Stimulated activated CD8-positive, alpha-beta memory T cell treated with anti-CD3 and anti-CD28 coated beads, Interleukin-7, amount 100 ng/mL, for 4 hours (primary cell): ENCODE measurements at places on chromosomes 7 and 10.

DNA sequence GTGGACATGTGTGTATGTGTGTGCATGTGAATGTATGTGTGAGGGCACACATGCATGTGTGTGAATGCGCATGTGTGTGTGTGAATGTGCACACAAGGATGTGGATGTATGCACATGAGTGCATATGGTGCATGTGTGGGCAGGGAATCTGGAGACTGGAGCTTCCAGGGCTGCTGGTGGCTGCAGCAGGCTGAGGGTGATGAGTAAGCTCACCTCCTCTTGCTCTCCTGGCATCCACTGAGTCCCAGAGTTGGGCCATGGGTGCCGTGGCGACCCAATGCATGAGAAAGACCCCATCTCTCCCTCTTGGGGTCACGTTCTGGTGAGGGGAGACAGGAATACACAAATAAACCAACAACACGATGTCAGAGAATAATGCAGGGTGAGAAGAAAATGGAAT lies 33.3 kb upstream of the COL13A1 start:
- DNase-seq = no peak

DNA sequence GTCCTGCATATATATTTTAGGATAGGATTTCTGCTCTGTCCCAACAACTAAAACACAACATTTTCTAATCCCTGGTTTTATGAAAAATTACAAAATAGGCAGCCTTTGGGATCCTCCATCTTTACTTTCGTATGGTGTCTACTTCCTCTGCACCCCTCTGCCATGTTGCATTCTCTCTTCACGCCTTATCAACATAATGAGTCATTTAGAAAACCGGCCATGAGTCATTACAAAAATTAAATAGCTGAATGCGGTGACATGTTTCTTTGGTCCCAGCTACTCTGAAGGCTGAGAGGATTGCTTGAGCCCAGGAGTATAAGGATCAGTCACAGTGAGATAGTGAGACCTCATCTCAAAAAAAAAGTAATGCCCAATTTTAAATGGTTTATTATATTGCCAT lies 148.1 kb upstream of the CELF2 start:
- no peak for DNase-seq

DNA sequence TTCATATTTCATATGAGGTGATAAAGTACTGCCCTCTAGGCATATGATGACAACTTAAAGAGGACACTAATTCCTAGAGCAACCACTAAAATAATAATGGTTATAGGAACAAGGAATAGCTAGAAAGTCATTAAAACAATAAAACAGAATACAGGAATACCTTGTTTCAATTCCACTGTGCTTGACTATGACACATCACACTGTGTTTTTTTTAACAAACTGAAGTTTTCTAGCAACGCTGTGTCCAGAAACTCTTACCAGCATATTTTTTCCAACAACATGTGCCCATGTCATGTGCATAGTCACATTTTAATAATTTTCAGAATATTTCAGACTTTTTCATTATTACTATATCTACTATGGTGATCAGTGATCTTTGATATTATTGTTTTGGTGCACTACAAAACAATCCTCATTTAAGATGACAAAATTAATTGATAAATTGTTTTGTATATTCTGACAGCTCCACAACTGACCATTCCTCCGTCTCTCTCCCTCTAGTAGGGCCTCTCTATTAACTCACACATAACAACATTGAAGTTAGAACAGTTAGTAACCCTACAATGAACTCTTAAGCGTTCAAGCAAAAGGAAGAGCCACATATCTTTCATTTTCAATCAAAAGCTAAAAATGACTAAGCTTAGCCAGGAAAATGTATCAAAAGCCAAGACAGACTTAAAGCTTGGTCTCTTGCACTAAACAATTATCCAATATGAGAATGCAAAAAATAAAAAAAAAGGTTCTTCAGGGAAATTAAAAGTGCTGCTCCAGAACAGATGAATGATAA lies 85.8 kb downstream of the SNX13 start:
- no peak for DNase-seq

DNA sequence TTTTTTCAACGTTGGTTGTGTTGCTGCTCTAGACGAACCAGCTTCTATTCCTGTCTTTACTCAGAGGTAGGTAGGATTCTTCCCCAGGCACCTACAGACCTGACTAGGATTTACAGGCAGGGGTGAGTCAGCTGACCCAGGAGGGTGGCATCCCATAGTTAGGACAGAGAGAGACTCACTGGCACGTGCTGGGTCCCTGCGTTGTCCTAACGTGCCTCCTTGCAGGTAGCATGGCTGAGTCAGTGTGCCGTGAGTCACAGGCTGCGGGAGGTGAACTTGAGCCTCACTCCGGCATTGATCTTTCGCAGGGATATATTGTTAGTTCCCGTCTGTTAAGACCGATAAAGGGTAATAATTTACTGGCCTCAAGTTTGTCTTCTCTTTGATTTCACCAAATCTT lies 96.5 kb downstream of the PFKFB3 start:
- DNase-seq = no peak

- no peak for DNase-seq
Observed at GRCh38 chr7:98921608-98922372, 43.5 kb downstream of the TRRAP start.

GRCh38 chr7:130346177-130346905 lies 1.7 kb downstream of the CPA5 start:
- DNase-seq = no peak

DNA sequence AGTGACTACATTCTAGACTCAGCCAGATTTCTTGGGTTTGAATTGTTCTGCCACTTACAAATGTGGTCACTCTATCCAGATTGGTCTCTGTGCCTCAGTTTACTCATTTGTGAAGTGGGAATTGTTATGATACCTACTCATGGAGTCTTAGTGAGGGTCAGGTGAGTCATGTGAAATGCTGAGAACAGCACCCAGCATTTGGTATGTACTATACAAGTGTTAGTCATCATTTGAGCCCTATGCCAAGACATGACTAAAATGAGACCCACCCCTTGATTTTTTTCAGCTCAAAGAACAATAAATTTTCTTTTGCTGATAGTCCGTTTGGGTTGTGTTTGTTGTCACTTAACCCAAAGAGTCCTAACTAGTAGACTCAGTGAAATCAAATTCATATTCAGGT lies 92.8 kb downstream of the CHN2 start:
- DNase-seq = no peak

DNA sequence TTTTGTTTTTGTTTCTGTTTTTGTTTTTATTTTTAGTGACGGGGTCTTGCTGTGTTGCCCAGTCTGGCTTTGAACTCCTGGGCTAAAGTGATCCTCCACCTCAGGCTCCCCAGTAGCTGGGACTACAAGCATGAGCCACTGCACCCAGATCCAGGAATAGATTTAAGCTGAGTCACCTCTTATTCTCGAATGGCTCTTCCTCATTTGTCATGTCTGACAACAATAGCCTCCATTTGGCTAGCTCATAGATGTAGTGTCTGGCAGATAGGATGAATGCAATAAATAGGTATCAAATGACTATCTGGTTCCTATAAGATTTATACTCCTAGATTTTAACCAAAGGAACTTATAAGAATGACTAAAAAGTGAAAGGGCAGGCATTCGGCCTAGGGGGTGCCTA lies 172.9 kb downstream of the TMEM26 start:
- DNase-seq = no peak

- no peak for DNase-seq
Observed at GRCh38 chr10:14528450-14528849, 197.7 kb upstream of the FRMD4A start.

GRCh38 chr10:5271526-5271925 lies 74.9 kb downstream of the AKR1C4 start:
- no peak for DNase-seq

GRCh38 chr10:124005091-124005490 lies 88.3 kb downstream of the CHST15 start:
- DNase-seq = no peak

DNA sequence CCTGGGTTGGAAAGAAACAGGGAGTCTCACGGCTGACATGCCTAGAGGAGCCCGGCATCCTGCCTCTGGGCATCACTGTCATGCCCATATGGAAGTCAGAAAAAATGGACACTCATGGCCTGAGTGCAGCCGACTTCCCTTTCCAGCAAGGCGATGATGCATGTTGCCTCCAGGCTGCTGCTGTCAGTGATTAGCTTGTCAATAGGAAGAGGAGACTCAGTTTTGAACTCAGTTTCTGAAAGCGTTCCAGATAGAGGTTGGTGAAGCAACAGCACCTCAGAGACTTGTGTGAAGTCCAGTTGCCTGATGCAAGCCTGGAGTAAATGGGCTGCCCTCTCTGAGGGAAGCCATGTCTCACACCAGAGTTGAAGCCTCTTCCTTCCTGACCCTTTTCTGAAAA lies 148.4 kb downstream of the TPST1 start:
- DNase-seq = no peak

DNA sequence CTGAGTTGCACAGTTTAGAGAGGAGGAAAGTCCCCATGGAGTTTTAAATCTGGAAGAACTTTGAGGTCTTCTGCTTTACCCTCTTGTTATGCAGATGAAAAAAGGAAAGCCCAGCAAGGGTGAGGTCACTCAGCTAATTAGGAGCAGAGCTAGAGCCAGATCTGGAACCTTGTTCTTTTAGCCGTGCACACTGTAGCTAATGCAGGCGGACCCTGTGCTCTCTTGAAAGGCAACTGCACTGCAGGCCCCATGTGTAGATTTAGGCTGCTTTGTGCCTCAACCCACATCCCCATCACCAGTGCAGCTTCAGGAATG lies 63.4 kb downstream of the SYPL1 start:
- DNase-seq = no peak

DNA sequence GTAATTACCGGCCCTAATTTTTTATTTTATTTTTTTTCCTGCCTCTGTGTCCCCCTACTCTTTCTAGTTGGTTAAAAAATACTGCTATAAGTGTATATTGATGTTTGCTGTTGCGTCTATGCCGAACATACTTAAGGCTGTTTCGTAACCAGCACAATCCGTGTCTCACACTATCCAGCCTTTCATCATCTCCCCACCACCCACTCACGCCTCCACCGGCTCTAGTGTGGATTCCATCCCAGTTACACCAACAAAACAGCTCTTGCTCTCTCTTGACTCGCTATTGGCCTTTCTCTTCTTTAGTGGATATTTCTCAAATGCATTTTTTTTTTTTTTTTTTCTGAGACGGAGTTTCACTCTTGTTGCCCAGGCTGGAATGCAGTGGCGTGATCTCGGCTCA lies 70.1 kb upstream of the CAMK1D start:
- no peak for DNase-seq

DNA sequence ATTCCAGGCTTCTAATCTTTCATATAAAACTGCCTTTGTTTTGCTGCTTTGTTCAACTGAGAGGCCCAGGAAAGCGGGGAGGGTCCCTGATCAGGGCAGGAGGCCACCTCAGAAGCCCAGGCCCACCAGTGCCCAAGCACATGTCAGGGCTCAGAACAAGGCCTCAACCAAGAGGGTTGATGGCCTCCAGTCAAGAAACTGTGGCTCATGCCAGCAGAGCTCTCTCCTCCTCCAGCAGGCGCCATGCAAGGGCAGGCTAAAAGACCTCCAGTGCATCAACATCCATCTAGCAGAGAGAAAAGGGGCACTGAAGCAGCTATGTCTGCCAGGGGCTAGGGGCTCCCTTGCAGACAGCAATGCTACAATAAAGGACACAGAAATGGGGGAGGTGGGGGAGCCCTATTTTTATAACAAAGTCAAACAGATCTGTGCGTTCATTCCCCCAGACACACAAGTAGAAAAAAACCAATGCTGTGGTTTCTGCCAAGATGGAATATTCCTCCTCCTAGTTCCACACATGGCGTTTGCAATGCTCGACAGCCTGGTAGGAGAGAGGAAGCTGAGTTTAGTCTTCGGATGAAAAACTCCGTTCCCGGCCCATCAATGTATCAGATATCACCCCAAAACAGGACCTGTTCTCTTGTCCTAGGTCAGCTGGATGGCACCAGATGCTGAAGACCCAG lies 34.0 kb downstream of the PSAP start:
- DNase-seq = no peak

DNA sequence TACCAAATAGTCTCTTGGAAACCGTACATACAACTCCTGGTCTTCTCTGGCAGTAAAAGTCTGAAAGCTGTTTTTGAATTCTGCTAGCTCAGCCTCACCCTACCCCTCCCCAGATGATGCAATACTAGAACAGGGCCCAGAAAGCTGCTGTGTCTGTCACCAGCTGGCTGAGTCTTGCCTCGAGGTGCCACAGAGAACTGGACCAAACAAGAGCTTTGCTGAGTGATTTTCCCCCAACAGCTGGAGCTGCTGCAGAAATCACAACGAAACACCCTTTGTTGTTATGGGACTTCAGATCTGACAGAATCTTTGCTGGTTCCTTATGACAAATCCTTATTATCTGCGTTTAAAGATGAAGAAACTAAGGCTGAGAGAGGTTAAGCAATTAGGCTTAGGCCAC lies 134.1 kb downstream of the SPAG6 start:
- no peak for DNase-seq

DNA sequence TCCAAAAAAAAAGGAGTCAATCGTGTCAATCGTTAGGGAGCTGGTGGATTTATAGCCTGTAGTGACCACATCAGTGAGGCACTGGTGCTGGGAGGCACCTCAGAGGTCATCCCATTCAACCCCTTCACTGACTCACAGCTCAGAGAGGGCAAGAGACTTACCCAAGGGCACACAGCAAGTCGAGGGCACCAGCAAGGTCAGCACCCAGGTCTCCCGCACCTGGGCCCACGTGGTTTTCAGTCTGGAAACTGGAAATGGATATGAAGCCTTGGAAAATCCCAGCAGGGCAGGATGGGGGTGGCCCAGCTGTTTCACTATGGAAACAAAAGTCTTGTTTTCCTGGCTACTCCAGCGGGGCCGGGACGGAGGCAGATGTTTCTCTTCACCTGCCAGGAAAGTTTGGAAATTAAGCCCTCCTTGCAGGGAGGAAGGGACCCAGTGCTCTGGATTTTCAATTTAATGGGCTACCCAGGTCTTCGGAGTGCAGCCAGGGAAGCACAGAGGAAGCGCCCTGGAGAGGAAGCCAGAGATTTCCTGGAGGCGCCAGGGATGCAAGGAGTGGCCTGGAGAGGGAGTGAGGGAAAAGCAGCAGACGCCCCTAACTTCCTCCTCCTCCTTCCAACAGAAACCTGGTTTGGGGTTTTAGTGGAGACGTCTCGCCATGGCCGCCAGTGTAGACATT lies 157.2 kb upstream of the TNRC18 start:
- no peak for DNase-seq

- DNase-seq = no peak
Observed at GRCh38 chr7:91043924-91044645, 220.1 kb upstream of the FZD1 start.
